ENCODE measurements at places on chromosomes 2 and 18. TPM values are rescaled to one million over a fixed set of nuclear protein-coding genes. Genes with fewer than 3 reads are reported as not detected.

Gene KLF7
- 11.6 TPM for total RNA-seq

Gene KIF5C
- 1.3 TPM for total RNA-seq

Gene CFAP65
- total RNA-seq: not detected

Gene DLGAP1
- not detected for total RNA-seq

Gene RGPD3
- 0.02 TPM for total RNA-seq

Gene ATG4B
- total RNA-seq: 46.1 TPM

Gene TEX51
- total RNA-seq: not detected

Gene CENPA
- 22.0 TPM for total RNA-seq

Gene EPC2
- 14.6 TPM for total RNA-seq

Gene PLGLB2
- 0.05 TPM for total RNA-seq

Gene PLCL1
- not detected for total RNA-seq

Gene RASGRP3
- 26.4 TPM for total RNA-seq

Gene CAVIN2
- total RNA-seq: 0.64 TPM

DNA sequence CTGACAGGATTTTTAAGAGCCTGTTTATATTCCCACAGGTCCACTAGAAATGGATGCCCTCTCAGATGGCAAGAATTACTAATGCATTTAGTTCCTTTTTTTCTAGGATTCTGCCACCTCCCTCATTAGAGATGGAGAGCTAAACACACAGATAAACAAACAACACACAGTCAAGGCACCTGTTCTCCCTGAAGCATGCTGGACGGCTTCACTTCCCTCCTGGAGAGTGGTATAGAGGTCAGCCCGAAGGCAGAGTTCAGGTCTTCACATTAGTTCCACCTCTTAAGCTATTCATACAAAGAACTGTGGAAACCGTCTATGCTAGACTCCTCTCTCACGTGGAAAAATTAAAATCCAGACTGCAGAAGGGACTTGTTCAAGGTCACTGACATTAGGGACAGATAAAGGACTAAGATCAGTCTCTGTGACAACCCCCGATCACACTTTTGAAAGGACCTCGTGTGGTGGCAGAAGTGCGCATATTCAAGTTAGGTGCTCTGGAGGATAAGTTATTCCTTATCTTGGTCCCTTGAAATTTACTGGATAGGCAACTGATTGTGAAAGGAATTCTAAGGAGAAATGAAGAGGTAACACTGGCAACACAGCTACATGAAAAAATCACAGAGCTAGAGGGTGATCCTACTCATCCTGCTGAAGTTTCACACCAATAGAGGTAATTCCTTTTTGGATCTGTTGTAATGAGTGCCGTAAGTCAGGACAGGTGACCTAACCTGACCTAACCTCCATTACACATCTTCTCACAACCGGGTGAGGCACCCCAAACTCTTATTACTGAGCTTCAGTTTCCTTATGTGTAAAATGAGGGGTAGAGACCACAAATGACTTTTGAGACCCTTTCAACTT lies 75.1 kb downstream of the SPRED2 start:
- no peak for DNase-seq

- no peak for DNase-seq
Observed at GRCh38 chr2:17763641-17764333, 9.8 kb downstream of the GEN1 start.

GRCh38 chr2:19355014-19355405 lies 3.4 kb downstream of the OSR1 start:
- DNase-seq: no peak

GRCh38 chr18:75264926-75265597 lies 54.5 kb downstream of the TSHZ1 start:
- DNase-seq: no peak

DNA sequence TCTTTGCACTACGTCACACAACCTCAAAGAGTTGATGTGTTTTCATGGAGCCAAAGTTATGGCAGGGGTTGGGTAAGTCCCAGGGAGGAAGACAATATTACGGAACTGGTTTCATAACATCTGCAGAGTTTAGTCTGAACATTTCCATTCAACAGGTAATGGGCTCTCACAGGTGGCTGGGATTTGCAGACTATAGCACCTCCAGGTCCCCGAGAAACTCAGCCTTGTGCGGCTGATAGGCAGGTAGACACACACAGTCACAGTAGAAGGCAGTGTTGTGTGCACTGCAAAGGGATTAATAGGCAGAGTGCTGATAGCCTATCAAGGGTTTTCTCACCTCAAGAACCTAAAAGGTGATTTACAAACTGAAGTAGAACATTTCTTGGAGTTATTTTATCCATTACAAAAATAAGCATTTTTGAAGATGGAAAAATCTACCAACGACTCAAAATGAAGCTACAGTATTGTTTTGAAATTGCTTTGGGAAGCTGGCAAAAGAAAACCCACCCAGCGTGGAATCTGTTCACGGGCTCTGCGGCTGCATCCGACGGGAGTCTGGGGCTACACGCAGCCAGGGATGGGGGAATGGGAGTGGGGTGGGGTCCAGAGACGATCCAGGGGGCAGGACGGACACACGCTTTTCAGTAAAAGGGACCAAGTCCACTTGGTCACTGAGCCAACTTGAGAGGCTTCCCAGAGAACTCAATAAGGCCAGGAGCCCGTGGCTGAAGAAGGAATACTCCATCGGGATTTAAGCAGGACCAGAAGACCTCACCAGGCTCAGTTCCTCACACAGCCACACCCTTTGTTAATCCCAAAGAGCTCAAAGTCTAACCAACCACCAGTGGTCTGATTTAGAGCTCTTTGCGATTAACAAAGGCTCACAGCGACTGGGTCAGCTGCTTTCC lies 82.9 kb downstream of the CHRNA1 start:
- DNase-seq: peak; percentile 41

DNA sequence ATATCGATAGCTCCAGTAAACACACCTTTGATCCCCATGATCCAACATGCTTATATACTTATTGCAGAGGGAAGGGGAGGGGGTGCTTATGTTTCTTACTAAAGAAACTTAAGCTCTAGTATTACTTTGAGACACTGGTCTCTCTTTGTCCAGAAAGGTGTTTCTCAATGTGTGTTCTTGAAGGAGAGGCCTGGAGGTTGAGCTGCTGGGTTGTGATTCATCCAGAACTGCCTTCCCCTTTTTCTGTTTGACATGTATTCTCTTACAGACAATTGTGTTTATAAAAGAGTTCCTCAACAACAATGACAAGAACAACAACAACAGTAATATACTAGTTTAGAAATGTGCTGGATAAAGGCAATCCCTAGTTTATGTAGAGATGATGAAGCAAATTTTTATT lies 516.0 kb upstream of the FAM98A start:
- DNase-seq: no peak

DNA sequence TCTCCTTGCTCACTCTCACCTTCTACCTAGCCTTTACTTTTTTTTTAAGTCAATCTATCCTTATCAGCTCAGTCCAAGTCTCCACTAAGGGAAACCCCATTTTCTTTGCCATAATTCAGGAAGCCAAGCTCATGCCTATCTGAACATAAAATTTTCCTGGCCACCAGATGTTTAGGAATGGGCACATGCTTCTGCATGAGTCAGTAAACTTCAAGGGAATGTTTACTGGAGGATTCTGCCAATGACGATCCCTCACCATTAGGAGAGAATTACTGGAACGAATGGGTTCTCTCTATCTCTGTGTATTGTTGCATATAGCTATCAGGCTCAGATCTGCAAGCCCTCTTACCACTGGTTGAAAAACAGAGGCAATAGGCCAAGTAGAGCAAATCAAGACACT lies 731.7 kb upstream of the ZNF804A start:
- no peak for DNase-seq

GRCh38 chr2:174120346-174120745 lies 128.0 kb downstream of the OLA1 start:
- DNase-seq: peak; percentile 65

DNA sequence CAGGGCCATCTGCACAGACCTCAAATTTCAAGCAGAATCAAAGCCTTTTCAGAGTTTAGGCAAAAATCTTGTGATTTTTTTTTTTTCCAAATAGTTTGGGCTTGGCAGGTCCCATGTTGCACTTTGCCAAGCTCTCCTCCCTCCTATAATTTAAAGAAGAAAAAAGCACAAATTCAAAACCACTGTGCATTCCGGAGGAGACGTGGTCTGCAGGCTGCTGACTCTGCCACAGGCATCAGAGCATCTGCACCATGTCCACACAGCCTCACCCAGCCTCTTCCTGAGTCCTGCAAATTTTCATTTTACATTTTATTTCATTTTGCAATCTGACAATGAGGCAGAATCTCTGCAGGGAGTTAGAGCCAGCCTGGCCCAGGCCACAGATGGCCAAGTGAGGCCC lies 15.7 kb upstream of the GPC1 start:
- no peak for DNase-seq

DNA sequence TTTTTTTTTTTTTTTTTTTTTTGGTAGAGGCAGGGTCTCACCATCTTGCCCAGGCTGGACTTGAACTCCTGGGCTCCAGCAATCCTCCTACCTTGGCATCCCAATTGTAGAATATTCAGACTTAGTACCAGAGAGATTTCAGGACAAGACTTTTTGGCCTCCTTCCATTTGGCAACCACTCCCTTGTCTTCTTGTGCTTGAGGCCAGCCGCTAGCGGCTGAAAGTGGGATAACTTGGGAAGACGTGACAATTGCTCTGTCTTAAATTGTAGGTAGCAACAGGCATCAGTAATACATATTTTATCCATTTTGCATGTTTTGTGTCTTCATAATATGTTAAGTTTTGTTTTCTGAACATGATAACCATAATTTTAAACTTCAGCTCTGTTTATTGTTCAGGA lies 53.3 kb upstream of the TTN start:
- DNase-seq: peak; percentile 35

DNA sequence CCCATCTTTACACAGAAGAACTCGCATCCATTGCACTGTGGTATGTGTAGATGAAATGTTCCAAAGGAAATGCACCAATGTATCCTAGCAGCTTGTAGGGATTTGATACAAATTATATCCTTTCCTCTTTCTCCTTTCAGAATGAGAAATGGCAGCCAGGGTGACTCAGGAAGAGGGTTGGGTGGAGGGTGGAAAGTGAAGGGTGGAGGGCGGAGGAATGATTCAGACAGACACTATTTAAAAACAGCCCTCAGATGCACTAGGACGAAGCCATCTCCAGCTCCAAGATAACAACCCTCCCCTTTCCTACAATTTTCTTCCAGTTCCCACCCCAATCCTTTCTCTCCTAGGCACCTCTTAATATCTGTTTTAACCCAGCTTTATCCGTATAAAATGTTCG lies 96.2 kb upstream of the STK39 start:
- peak; percentile 50 for DNase-seq

DNA sequence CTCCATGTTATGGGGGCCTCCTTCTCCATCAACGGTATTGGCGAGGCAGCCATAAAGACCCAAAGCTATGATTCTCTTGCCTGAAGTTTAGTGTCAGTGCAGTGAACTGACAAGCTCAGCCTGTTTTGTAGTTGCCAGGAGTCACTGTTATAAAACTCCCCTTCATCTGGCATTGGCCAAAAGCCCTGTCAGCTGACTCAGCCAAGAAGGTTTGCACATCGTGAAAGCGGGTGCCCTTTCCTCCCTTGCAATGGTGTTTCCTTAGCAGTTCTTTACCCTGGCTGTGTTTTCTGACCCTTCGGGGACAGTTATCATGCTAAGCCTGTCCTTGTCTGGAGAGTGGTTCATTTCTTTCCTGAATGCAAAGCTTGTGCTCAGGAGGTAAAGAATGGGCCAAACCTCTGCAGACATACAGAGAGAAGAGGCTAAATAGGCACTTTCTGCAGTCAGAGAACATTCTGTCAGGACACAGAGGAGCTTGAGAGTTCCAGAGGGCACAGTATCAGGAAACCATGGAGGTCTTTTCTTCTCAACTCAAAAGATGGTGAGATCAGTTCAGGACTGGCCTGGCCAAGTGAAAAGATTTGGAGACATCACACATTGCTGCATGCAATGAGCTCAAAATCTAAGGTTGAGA lies 414.2 kb downstream of the ZNF521 start:
- DNase-seq: peak; percentile 41

- DNase-seq: peak; percentile 13
Observed at GRCh38 chr18:34723143-34723542, 13.0 kb downstream of the DTNA start.

DNA sequence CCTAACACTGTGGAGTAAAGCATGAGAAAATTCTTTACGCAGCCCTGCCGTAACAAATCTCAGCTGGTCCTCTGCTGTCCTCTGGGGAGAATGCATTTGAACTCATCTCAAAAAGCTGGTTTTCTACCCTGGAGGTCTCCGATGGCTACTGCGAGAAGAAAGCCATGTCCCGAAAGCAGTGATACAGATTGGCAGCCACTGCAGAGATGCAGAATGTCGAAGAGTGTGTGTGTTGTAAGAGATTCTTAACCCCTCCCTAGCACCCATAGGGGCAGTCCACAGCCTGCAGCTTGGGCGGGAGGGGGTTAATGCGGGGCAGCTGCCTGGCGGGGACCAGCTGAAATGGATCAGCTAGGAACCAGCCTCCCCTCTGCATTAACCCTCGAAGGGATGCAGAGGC lies 235.9 kb downstream of the ZNF516 start:
- no peak for DNase-seq

GRCh38 chr2:162401871-162402270 lies 57.9 kb downstream of the GCA start:
- DNase-seq: no peak

DNA sequence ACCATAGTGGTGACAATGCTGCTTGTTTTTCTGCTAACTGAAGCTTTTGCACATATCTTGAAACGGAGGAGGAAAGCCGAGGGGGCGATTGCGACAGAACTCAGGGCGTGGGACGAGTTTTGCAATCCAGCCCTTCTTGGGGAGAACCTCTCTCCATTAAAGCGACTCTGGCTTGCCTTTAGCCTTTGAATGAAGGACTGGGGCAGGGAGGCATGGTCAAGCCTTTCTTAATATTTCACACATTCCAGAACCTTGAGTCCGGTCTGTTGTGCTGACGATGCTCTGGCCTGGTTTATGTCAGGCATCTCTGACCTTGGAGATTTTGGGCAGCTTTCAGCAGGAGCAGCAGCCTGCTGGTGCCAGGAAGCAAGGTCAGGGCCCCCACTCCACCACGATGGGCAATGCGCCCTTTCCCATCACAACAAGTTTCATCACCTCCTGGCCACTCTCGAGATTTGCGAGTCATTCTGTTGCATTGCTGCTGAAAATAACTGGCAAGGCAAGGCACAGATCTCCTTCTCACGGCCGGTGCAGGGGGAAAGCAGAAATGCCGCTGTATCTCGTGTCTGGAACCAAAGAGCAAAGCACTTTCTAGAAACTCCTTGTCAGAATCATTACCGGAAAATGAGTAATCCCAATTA lies 10.8 kb downstream of the EMILIN2 start:
- DNase-seq: no peak

DNA sequence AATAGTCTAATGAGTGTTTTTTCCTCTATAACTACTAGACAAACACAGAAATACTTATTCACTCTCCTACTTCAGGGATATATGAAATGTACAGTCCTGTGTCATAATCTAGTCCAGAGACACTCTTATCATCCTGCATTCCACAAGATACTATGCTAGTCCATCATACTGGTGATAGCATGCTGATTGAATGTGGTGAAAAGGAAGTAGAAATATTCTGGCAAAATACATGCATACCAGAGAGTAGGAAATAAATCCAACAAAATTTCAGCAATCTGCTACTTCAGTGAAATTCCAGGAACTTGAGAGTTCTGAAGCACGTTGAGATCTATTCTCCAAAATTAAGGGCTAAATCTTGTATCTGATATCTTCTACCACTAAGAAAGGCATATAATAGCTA lies 353.9 kb downstream of the PID1 start:
- no peak for DNase-seq

- no peak for DNase-seq
Observed at GRCh38 chr2:23379220-23379695, 5.7 kb upstream of the KLHL29 start.

GRCh38 chr2:44135771-44136170 lies 32.9 kb upstream of the PPM1B start:
- DNase-seq: peak; percentile 56

- DNase-seq: no peak
Observed at GRCh38 chr2:134823431-134823830, 15.0 kb upstream of the ACMSD start.
